Fibroblast of skin of right quadriceps (primary cell): ENCODE measurements at places on chromosomes 12 and 14.

GRCh38 chr12:76152181-76152807 is 67.8 kb upstream of the NAP1L1 start:
- no peak for DNase-seq

- DNase-seq: no peak
Observed at GRCh38 chr12:51329742-51330141, 5.8 kb upstream of the BIN2 start.

- no peak for DNase-seq
Observed at GRCh38 chr12:78249578-78249977, 418.9 kb downstream of the NAV3 start.

DNA sequence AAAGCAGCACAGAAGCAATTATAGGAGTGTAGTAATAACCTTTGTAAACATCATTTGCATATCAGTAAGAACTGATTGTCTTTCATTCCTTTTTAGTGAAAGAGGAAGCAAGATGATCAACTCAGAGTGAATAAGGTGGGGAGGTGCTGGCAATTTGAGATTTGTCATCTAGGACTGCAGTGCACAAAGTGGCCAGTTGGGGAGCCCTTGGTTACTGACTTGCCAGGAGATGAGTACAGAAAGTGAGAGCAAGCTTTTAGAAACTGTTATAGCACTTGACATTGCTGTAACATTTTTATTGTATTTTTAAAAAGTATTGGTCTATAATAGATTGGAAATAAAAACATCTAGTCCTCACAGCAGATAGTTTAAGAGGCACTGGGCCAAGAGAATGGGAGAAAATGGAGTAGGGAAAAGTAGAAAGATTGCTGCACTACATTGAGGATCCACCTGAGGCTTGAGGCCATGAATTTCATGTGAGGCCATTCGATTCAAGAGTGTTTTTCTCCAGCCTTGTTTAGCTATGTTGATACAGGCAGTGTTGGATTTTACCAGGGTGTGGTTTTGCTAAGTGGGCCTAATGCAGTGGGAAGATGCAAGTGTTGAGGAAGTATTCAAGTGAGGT is 98.2 kb downstream of the SNAPC1 start:
- peak; percentile 22 for DNase-seq

DNA sequence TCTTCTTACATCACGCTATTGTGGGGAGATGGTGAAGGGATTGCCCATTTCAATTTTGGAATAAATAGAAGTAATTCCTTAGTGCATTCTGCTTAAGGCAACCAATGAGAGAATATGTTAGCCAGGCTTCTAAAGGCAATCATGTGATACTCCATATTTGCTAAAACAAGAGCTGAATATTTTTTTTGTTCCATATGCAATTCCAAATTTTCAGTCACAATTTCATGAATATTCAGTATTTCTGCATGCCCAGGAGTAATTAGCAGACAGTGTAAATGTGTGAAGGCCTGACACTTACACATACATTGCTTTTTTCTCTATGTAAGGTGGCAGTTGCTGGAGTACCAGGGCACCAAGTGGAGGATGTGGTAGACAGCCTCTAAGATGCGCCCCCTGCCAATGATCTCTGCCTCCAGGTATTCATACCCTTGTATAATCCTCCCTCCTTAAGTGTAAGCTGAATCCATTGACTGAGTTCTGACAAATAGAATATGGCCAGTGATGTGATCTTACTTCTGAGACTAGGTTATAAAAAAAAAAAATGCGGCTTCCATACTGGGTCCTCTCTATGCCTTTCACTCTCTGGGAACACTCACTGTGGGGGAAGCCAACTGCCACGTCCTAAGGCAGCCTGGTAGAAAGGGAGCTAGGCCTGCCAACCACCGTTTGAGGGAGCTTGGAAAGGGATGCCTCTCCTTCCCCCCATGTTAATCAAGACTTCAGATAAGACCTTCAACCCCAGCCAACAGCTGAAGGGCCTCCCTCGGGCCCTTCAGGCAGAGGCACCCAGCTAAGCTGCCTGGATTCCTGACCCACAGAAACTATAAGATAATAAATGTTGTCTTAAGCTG is 62.7 kb upstream of the PTGR2 start:
- no peak for DNase-seq

DNA sequence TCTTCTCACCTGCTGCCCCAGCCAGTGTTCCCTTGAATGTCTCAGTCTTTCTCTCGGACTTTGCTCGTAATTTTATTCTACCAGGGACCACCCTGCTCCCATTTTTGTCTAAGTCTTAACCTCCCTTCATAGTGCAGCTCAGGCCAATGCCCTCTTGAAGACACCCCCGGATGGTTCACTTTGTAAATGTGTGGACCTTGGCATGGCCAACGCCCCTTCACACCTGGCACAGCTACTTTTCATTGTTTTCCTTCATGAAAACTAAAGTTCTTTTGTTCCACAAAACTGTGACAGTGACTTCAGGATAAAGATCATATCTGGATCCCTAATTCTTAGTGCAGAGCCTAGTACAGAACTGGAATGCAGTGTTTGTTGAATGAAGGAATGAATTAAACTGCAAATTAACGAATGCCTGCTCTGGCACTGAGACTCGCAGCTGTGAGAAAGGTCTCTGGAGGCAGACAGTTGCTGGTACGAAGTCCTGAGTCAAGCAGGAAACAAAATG is 3.5 kb upstream of the RNASE4 start:
- no peak for DNase-seq

- DNase-seq: peak; percentile 31
Observed at GRCh38 chr12:117580718-117581062, 219.3 kb upstream of the NOS1 start.

- DNase-seq: no peak
Observed at GRCh38 chr12:106601496-106601895, 18.7 kb downstream of the RFX4 start.

GRCh38 chr14:105337966-105338741 is 23.6 kb downstream of the PACS2 start:
- DNase-seq: no peak

DNA sequence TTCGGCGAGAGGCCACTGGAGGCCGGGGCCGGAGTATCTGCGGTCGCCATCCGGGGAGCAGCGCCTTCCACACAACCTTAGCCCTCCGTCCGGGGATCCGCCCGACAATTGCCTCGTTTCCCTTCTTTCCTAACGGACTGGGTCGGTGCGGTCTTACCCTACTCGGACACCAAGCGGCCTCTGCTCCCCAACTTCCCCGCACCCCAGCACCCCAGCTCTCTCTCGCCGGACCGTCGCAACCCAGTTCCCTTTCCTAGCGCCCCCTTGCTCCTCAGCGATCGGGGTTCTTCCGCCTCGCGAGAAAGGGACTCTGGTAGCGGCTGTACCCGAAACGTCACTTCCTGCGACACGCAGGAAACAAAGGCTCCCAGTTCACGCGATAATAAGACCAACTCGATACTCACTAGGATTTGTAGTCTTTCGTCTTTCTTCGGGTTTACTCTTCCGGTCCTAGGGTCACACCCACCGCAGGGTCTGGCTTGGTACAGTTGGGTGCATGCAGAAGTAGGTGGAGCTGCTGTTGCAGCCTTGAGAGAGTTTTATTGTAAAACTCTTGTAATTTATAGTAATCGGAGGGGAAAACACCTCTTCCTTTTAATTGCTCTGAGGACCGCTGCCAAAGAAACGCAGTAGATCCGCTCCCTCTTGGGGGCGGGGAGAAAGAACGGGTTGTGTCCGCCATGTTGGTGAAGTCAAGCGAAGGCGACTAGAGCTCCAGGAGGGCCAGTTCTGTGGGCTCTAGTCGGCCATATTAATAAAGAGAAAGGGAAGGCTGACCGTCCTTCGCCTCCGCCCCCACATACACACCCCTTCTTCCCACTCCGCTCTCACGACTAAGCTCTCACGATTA is at the start of the genes THAP2 and ZFC3H1:
TSS of gene THAP2 (plus strand) at position 741 of the 850 bp plus-strand sequence. CDS start 209 bp downstream, outside the sequence.
TSS of gene ZFC3H1 (minus strand) at position 288 of the 850 bp plus-strand sequence. CDS start at position 50, 238 bp downstream.
- peak; percentile 100 for DNase-seq

- no peak for DNase-seq
Observed at GRCh38 chr14:63051992-63052391, 6.7 kb upstream of the KCNH5 start.

DNA sequence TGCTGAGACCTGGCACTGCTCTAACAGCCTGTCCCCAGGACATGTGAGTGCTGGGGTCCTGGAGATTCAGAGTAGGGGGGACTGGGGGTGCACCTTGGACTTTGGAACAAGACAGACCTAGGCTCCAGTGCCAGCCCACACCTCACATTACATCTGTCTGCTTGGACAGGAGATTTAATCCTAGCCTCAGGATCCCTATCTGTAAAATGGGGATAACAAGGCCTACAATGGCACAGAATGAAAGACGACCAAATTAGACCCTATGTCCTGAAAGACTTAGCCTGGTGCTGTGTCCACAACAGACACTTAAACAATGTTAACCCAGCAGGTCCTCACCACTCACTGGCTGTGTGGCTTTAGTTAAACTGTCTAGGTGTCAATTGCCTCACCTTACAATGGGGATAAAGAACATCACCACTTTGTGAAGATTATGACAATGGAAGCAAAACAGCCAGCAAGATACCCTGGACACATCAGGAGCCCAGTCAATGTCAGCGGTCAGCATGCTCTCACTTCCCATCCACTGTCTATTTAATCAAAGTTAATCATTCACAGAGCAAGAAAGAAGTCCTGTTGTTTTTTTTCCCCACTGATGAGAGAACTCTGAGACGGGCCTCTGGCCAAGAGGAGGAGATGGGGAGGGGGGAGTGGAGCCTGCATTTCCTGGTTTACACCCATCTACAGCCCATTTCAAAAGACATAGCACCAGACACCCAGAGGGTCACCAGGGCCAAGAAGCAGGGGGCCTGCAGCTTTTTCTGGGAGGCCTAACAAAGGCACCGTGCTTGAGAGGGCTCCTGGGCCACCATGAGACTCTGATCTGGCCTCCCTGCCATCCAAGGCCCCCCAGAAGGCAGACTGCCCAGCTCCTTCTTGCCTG is 40.6 kb downstream of the ACTN1 start:
- DNase-seq: no peak

DNA sequence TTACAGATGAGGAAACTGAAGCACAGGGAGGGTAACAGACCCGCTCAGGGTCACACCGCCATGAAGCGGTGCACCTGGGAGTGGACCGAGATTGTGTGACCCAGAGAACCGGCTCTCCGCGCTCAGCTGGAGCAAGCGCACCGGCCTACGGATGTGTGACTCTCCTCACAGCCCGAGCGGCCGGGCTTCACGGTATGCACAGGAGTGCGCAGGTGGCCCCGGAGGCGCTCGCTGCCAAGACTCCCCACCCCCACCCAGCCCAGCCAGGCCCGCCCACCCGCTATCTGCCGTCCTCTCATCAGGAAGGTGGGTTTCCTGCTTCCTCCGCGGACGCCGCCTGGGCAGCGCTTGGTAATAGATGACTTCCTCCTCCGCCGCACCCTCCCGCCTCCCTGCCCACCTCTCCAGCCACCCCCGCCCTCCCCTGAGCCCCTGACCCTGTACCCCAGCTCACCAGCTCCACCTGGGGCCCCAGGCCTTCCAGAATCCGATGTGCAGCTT is 110.7 kb downstream of the NCOR2 start:
- no peak for DNase-seq

DNA sequence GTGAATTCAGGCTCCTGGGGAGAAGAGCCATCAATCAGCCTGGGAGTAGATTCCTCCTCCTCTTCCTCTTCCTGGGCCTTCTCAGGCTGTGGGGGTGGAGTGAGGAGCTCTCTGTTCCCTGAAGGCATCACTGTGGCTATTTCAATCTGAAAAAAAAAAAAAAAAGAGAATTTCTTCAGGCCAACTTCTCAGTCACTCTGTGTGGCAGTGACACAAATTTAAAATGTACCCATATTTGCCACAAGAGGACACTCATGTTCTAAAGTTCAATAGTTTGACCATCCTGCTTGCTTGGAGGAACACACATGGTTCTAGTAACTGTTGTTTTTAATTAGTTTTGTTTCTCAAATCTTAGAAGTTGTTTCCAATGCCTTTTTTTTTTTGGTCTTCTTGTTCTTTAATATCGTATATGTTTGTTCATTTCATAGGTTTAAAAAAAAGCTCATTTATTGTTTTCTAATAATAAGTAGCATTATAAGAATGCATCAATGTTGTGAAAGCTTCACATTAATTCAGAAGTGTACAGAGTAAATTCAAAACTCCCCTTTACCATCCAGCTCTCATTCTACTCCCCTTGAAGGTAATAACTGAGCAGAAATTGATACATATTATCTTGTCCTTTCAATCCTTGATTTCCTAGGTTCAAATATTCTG is 23.3 kb upstream of the CCER1 start:
- DNase-seq: peak; percentile 83

DNA sequence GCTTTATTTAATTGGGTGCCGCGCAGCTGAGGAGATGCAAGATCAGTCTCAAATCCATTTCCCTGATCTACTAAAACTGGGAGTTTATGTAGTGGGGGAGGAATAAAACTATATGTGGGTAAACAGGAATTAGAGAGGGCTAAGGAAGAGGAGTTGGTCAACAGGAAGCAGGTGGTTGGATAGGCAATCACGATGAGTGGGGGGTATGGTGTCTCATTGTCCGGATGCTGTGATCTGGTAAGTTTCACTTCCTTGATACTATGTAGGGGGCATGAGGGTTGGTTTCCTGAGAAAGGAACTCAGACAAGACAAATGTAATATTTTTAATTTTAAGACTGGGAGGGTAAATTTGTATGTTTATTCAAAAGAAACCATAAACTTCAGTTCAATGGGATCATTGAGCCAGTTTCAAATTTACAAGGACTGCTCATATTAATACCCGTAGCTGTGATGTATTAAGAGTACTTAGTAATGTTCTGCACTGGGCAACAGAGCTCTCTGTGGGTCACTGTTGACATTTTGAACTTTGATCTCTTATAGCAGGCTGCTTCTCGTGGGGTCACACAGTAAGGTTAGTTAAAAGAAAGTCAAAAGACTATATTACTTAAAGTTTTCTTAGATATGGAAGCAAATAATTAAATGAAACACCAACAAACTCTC is 786.2 kb upstream of the FBXO33 start:
- no peak for DNase-seq

- peak; percentile 59 for DNase-seq
Observed at GRCh38 chr14:30210630-30211029, 283.0 kb upstream of the PRKD1 start.

DNA sequence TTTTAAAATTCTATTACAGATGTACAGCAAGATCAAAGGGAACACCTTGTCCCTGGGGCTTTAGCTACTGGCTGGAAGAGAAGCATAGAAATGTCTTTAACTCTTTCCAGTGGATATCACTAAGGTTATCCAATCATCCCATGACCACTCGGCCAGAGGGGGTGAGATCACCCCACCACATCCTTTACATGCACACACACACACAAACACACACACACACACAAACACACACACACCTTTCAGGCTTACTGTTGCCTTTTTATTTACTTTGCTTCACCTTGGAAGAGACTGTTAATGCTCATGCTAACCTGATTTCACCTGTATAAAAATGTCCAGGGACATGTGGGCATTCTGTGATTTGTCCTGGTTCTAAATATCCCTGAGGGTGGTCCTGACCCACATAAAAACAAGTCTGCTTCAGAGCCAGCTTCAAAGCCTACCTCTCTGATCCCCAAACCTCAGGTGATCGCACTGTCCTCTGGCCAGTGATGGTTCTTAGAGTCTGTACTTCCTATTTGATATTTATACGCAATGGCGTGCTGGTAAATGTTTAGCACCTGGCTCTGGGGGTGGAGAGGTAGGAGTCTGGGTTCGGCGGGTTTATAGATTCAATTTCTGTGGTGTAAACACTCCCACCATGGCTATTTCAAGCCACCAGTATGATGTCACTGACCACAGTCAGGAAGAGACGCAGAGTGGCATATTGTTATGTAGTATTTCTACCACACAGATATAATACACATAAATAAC is 166.1 kb upstream of the EEA1 start:
- no peak for DNase-seq
